ENCODE measurements at places on chromosomes 3 and 15. TPM values are rescaled to one million over a fixed set of nuclear protein-coding genes. Genes with fewer than 3 reads are reported as not detected.
A peak's percentile ranks its signal among the peaks of the same experiment; 100 is the strongest.

GRCh38 chr15:60399931-60400330 lies 2.1 kb upstream of the ANXA2 start:
- no peak for DNase-seq

SERPINI1 gene
- 2.4 TPM for total RNA-seq

DNA sequence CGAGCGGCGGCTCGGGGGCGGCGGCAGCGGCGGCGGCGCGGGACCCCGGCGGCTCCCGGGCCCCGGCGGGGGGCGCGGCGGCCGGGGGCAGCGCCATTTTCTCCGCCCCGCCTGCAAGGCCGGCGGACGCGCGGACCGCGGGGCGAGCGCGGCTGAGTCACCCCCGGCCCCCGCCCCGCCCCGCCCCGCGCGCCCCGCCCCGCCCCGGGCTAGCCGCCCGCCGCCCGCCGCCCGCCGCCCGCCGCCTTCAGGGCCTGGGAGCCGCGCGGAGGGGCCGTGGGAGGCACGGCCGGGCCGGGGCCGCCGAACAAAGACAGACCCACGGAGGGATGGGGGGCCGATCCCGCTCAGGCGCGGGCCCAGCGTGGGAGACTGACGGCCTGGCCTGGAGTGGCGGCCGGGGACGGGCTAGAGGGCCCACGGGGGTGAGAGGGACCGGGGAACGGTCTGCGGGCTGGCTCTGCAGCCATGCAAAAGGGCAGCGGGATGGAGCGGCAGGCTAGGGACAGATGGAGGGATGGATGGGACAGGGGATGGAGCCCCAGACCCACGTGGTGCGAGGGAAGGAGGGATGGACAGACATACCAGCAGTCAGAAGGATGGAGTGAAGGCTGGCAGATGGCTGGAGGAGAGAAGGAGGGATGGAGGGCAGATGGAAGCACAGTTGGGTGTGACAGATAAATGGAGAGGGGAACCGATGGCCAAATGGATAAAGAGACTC lies at the start of gene EIF4E3:
EIF4E3 (minus strand) TSS at position 132 of the 721 bp plus-strand sequence; CDS start at position 97, 35 bp downstream.
- DNase-seq = no peak

GUCA1C gene
- not detected for total RNA-seq

DNA sequence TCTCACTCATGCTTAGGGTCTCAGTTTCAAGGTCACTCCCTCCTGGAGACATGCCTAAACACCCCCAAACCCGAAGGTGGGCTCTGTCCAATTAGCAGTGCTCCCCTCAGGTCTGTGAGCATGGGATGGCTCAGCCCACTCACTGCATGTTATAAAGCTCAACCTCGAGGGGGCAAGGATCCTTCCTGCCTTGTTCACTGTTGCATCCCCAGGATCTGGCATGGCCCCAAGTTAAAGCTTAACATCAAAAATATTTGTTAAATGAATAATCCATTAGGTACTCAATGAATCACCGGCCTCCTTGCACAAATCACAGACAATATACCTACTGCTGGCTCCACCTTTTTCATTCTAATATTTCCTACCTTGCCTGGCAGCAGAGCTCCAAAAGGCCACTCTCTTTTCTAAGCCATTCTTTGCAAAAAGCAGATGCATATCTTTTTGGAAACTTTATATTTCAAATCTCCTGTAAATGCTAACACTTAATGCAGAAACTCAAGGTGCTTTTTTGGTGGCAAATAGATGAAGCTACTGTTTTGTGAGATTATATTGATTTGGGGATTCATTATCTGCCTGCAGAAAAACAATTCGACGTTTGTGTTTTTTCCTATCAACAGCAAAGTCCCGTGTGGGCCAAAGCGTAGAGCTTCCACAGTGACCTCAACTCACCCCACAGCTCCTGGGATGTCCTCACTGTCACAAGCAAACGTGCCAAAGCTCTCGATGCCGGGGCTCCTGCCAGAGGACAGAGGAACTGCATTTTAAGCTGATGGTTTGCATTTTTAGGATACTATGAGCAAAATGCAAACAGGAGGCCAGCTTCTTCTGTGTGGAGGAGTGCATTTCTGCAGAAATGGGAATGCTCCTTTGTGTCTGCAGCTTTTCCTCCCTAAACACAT lies 35.4 kb downstream of the PCOLCE2 start:
- peak; percentile 66 for DNase-seq

GREM1 gene
- total RNA-seq = 0.48 TPM

GRCh38 chr3:60147249-60147950 lies 1097.6 kb upstream of the CFAP20DC start:
- no peak for DNase-seq

- no peak for DNase-seq
Measured at GRCh38 chr3:112247900-112248299, 46.1 kb downstream of the SLC9C1 start.

Measured in PC-9 (cell line).